ENCODE measurements at places on chromosomes 1 and 21.

DNA sequence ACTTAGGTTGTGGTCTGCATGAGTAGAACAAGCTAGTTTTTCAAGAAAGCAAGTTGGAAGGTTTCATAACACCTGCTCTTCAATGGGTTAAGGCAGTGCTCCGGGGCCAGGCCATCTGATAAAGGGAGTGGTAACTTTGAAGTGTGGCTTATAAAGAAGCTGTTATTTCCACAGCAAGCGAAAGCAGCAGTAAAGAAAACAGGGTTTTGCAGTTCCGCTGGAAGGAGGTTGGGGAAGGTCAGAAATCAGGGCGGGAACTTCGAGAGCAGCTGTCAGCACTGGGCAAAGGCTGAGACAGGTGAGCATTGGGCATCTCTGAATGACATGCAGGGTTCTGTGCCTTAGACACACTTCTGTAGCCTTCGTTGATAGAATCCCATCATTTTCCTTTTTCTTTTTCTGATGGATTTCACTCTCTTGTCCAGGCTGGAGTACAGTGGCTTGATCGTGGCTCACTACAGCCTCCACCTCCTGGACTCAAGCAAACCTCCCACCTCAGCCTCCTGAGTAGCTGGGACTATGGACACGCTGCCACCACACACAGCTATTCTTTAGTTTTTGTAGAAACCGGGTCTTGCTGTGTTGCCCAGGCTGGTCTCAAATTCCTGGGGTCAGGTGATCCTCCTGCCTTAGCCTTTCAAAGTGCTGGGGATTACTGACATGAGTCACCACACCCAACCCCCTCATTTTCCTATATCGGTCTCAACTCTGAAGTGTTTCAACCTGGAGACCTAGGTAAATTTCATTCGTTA, 20.5 kb downstream of the TMEM51 start:
- DNase-seq: no peak

DNA sequence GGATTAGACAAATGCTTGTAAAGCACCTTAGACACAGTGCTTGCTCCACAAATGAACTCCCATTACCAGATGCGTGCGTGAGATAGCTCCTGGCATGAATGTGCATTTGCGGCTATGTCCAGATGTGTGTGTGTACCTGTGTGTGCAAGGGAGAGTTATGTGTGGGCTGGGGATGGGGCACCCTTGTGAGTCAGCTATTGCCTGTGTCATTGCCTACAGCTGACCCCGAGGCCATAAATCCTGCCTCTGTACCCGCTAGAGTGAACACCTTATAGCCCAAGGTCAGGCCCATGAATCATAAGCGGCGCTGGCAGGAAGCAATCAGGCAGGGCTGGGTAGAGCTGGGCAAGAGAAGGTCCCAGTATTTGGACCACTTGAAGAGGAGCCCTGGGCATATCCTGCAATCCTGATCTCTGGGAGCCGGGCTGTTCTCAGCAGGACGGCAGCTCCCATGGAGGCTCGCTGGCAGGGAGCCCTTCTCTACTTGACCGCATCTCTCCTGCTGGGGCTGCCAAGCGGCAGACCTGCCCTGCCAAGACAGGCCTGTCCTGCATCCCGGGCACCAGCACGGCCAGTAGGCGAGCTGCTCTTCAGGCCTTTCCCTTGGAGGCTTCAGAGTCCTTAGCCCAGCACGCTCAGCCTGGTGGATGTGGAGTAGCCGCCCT, 86.4 kb downstream of the TMEM53 start:
- peak; percentile 39 for DNase-seq

DNA sequence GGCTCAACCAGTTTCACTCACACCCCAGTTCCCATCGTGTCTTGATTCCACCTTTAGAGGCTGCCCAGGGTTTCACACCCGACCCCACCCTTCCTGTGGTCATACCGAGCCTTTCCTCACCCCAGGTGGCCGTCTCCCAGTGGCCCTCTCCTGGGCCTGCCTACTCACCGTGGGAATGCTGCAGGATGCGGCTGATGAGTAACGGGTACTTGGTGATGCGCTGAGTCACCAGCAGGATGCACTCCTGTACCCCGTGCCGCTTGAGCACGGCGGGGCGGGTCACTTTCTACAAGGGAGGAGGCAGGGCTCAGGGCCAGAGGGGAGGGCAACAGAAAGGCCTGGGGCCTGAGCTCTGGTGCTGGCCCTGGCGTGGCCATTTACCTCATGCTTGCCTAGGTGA, 16.4 kb downstream of the ARHGEF2 start:
- peak; percentile 82 for DNase-seq

DNA sequence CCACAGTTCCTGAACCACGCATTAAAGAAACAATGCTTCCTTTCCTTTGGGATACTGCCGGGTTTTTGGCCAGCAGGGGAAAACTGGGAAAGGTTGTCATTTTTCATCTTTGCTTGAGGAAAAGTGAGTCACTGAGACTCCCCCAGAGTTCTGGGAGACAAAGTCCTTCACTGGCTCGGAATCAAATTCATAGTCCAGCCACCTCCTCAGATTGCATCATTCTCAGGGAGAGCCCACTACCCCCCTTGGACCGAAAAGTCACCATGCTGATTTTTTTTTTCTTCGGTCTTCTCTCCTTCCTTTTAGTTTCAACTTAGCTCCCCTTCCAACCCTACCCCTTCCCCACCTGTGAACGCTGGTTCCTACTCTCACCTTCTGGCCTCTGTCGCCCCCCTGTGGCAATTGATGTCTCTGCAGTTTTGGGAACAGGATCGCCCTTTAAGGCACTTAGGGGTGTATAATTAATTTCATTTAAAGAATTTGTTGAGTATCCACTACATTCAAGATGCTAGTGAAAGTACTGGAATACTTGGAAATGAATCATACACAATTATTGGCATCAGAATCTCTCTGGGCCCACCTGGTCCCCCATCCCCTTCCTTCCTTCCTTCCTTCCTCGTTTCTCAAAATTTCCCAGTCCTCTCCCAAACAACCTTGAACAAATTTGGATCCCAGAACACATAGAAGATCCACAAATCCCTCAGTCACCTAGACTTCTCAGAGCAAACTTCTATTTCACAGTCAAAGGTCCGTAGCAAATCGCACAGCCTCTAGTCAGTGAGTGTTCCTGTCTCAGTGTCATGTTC, 6.9 kb downstream of the ACKR1 start:
- no peak for DNase-seq

GRCh38 chr1:241631674-241632073, 8.5 kb downstream of the CHML start:
- DNase-seq: no peak

DNA sequence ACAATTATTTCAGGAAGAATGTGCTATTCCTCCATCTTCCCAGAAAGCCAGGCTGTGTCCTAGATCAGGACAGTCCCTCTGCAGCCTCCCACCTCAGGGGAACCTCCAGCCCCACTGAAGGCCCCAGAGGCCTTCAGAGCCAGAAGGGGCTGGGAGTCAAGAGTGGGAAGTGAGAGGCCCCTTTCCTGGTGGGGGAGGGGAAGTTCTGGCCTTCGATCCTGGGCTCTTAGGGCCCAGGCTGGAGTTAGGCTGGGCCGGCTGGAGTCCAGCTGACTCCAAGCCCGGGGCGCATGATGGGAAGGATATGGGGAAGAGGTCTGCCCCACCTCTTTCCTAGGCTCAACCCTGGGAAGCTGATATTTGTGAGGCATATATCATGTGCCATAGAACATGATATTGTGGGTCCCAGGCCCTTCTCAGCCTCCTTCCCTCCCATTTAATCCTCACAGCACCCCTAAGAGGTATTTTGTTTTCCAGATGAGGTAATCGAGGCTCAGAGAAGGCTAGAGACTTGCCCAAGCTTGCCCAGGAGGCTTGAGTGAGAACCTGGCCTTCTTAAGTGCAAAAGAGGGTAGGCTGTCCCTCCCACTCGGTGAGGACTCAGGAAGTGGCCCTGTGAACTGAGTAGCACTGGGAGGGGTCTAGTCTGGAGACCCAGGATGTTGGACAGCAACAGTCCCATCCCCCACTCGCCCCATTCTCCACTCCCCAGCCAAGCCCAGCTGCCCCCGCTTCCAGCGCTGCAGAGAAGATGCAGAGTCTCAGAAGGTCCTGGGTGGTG, 18.6 kb upstream of the HSPG2 start:
- no peak for DNase-seq

DNA sequence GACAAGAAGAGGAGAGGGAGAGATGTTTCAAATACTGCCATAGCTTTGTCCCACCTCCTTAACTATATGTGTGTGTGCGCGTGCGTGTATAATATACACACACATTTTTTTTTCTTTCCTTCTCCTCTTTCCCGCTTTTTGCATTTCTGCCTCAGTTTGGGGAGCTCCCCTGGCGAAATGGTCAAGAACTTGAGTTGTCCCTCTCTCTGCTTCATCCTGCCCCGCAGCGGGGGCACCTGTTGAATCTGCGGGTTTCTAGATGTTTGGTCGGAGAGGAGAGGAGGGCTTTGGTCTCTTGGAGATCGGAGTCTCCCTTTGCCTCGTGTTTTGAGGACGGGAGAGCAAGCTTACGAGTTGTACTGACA, 504 bp downstream of the SCCPDH start:
- no peak for DNase-seq

- DNase-seq: no peak
These were observed 89.7 kb downstream of the ATP1A1 start for GRCh38 chr1:116462722-116463121.

DNA sequence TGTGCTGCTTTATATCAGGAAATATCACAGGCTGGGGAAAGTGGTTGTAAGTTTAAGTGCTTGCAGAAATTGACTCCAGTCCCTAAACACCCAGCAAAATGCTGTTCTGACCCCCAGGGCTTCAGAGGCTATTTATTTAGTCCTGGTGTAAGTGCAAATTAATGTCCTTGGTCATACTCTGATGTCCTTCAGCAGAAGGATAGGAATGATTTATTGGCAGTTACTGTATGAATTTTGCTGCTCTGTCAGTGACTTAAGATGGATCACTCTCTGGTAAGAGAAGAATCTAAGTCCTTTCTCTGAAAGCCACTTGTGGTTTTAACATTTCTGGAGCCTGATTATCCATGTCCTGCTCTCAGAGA, 21.9 kb downstream of the FAM20B start:
- DNase-seq: no peak

- DNase-seq: no peak
These were observed 33.1 kb downstream of the FAM177B start for GRCh38 chr1:222769971-222770620.

GRCh38 chr21:14520535-14520934, 25.6 kb downstream of the SAMSN1 start:
- no peak for DNase-seq

GRCh38 chr1:20400341-20401177, 85.5 kb downstream of the CAMK2N1 start:
- peak; percentile 56 for DNase-seq

DNA sequence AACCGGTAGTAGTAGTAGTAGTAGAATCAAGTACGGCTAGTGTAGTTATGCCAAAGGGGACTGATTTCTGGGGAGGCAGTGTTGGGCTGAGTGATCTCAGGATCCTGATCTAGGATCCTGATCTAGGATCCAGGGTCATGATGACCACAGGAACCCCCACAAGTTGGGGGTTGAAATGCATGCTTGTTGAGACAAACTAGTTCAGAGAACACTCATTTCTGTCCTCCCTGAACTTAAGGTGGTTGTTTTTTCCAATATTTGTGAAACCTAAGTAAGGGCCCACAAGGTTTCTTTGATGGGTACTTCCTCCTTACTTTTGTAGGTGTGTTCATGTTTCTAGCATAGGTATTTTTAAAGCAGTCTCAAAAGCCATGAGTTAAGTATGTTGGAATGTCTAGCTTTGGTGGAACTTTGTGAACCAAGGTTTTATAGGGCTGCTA, 33.9 kb upstream of the PDC start:
- DNase-seq: no peak

Data from dorsolateral prefrontal cortex (tissue), 122 donors.